ENCODE measurements at places on chromosomes 2 and 18.
A peak's percentile ranks its signal among the peaks of the same experiment; 100 is the strongest.

DNA sequence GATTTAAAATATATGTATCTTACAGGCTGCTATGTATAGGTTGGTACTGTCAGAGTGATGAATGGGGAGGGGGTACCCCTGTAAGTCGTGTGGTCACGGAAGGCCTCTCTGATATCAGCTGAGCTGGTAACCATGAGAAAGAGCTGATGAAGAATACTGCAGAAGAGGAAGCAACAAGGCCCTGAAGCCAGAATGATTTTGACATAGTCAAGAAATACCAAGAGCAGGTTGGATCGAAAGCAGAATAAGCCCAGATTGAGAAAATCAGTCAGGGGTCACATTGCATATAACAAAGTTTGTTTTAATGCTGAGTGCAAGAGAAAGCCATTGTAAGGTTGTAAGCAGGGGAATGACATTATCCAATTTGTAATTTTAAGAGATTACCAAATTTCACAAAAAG lies 57.3 kb downstream of the UNC50 start:
- DNase-seq: no peak

GRCh38 chr2:95272781-95273180 lies 1.5 kb upstream of the PROM2 start:
- no peak for DNase-seq

DNA sequence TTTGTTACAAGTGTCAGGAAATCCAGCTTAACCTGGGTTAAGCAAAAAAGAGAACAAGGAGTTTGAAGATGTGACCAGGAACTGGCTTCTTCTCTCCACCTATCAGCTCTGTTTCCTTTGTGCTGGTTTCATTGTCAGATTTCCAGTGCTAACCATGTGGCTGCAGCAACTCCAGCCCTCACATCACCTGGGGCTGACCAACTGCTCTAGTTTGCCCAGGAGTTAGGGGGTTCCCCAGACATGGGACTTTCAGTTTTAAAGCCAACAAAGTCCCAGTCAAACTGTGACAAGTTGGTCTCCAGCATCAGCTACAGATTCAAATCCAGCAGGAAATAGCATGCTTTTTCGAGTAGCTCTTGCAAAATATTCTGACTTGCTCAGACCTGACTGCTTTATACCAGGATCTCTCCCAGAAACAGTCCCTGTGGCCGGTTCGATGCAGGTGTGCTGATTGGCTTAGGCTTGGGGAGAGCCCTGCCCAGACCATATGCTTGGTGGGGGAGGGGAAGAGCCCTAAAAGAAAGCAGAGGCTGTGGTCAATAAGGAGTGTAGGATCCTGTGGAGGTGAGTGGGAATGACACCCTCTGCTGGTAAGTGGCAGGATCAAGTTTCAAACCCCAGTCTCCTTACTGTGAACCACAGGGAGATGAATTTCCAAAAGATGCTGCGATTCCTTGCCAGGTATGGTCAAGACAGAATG lies 49.5 kb downstream of the KCNE4 start:
- DNase-seq: no peak

DNA sequence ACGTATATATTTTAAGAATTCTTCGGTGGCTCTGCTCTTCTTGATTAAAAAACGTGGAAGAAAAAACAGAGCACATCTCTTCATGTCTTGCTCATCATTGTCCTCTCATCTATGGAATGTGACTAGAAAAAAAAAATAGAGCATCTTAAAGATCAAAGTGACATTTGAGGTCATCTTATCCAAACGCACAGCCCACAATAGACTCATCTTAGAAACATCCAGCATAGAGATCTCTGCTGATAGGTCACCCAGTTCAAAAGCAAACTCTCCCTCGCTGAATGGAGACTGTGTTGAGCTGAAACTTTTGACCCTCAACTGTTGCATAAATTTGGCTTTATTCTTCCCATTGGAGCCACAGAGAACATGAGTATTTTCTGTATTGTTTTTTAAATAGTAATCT lies 65.2 kb downstream of the CMPK2 start:
- DNase-seq: no peak

DNA sequence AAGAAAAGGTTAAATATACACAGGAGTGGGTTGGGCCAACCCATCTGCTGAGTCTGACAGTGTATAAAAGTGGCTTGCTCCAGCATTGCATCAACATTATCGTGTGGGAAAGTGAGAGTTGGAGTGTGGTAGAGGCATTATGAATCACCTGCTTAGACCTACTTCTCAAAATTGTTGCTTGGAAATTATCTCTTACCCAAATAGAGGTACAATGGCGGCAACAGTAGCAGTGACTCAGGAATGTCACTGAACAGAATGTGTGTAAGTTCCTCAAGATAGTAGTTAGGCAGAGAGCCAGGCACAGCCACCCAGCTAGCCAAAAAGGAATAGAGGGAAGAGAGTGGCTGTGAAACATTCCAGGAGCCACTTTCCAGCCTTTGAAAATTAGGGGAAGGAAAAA lies 616.0 kb downstream of the NUP35 start:
- no peak for DNase-seq

- no peak for DNase-seq
These were observed 258.8 kb downstream of the SLC8A1 start for GRCh38 chr2:40192864-40193669.

DNA sequence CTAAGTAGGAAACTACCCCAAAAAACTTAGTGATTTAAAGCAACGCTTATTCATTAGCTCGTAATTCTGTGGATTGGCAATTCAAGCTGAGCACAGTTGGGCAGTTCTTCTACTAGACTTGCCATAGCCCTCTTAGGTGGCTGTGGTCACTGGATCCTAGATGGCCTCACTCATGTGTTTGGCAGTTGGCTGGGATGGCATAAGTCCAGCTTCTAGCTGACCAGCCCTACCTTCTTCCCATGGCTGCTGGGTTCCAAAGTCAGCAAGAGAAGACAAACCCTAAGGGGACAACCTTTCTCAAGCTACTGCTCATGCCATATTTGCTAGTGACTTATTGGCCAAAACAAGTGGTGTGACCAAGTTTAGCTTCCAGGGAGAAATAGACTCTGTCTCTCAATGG lies 95.3 kb downstream of the COPS8 start:
- no peak for DNase-seq

DNA sequence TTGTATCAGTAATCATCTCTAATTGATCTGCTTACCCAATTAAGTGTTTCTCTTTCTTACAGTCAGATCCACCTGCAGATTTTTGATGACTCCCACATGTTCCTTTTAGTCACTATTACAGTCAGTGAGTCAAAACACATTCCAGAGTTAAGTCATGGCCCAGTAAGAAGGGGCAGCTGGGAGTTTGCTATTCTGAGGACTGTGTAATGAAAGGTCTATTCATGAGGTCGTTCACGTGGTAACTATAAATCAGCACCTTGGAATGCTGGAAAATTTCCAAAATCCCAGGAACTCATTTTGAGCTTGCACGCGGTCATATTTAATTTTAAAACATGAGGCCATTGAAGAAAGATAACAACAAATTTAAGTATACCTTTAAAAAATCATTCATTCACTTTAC lies 252.5 kb downstream of the XIRP2 start:
- DNase-seq: no peak

DNA sequence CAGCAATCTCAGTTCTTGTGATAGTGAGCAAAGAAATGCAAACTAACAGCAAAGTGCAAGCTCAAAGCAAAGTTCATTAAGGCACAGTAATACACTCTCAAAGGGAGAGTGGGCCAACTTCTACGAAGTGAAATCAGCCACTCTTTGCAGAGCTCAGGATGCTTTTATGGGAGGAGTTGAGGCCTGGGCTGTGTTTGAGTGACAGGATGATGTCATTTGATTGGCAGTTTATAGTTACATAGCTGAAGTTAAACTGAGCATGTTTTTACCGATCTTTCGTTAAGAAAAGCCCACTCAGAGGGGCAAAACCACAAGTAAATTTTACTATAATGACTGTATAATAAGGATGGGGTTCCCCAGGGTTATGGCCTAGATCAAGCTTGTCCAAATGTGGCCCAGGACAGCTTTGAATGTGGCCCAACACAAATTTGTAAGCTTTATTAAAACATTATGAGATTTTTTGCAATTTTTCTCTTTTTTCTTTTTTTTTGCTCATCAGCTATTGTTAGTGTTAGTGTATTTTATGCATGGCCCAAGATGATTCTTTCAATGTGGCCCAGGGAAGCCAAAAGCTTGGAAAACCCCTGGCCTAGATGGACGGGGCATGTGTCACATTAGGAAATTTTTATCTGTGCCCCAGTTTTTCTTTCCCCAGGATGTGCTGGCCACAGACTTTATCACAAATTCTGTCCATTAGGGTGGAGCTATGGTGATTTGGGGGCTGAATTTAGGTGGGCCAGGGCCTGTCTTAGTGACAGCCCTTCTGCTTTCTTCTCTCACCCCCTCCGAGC lies 8.3 kb upstream of the DNAH7 start:
- no peak for DNase-seq

- DNase-seq: no peak
These were observed 4.7 kb downstream of the IL1A start for GRCh38 chr2:112779598-112779997.

- no peak for DNase-seq
These were observed 56.5 kb downstream of the MAPRE2 start for GRCh38 chr18:35097763-35098162.

- no peak for DNase-seq
These were observed 200.1 kb downstream of the ARHGAP15 start for GRCh38 chr2:143329288-143329687.

DNA sequence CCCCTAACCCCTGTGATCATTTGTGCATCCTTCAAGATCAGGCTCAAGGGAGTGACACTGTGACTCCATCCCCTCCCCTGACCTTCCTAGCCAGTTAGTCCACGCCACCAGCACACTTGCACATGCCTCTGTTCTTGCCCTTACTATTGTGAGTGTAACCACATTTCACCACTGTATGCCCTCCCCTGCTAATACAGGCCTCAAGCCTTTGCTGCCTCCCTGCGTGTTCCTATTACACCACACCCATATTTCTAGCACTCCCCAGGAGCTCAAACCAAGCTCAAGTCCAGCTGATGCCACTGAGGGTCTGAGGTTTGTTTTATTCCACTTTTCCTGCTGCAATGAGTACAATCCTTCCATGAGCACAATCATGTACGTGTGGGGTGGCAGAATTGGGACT lies 288.9 kb upstream of the FBXO11 start:
- no peak for DNase-seq

GRCh38 chr2:148552675-148553331 lies 91.7 kb upstream of the EPC2 start:
- DNase-seq: no peak

DNA sequence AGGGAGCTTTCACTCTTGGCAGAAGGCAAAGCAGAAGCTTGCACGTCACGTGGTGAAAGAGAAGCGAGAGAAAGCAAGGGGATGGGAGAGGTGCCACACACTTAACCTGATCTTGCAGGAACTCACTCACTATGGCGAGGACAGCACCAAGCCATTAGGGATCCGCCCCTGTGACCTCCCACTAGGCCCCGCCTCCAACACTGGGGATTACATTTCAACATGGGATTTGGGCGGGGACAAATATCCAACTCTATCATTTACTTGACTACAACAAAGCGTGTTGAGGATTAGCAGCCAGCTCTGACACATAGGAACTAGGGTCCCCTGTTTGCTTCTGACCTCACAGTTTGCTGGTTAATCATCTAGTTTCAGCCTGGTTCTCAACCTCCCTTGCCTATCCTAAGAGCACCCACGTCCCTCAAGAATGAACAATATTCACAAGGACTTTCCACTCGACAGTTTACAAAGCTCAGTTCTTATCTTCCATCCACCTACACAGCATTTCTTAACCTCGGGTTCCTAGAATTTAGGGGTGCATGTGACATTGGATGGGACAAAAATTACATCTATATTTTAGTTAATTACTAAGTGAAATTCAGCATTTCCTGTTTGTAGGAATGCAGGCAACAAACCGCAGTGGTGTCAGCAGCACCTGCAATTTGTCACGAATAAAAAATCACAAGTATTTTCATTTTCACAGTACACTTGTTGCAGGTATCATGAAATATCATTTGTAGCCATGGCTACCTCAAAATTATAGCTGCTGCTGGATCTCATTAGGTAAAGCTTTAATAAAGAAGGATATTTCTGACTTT lies 36.0 kb downstream of the LBH start:
- peak; percentile 64 for DNase-seq

GRCh38 chr2:101040761-101041160 lies 38.7 kb downstream of the RPL31 start:
- DNase-seq: no peak

GRCh38 chr2:222608081-222608480 lies 47.8 kb downstream of the FARSB start:
- DNase-seq: no peak

- no peak for DNase-seq
These were observed 12.4 kb downstream of the KLHL14 start for GRCh38 chr18:32760391-32760790.

GRCh38 chr2:119408221-119408619 lies 23.4 kb upstream of the TMEM37 start:
- DNase-seq: no peak

DNA sequence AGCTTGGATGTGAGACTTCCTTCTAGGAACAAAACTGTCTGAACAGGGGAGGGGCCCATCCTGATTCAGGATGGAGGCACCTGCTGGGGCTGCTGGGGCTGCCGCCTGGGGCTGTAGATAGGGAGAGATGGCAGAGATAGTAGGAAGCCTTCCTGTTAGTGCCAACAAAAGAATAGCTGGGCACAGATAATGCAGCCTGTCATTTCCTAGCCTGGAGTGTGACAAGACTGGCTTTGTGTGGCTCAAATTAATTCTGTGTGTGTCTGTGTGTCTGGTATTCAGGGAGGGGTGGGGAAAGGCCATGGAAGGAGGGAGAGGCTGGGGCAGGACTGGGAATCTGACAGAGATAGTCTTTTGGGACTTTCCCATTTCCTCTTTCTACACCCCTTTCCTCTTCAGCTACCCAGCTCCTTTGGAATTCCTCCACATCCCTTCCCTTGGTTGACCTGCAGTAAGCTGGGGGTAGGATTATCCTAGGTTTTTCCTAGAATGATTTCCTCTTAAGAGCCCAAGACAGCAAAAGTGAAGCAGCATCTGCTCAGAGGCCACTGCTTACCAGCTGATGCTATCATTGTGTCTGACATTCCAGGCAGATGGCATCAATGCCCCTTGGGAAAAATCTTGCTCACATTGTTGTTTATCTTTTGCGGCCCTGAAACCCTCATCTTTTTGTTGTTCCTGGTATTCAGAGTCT lies 144.9 kb upstream of the LHCGR start:
- no peak for DNase-seq

DNA sequence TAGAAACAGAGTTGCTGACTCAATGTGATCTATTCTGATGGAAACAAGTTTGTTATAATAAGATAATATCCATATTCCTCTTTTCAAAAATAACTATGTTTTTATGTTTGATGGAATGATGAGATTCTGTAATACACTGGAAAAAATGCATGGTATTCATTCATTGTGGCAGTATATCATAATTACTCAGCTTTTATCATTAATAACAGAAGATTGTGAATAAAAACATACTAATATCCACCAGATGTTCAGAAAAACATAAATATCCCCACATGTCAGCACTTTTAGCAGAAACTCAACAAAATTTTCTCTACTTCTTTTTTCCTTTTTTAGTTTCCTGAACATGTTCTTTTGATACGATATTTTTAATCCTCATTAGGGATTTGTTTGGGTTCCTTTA lies 130.9 kb upstream of the CAVIN2 start:
- DNase-seq: no peak

- no peak for DNase-seq
These were observed 294.1 kb downstream of the SOCS6 start for GRCh38 chr18:70582981-70583380.

GRCh38 chr2:20429528-20429927 lies 17.3 kb upstream of the RHOB start:
- no peak for DNase-seq
